Stimulated activated CD4-positive, alpha-beta T cell treated with anti-CD3 and anti-CD28 coated beads, Interleukin-12 subunit alpha, Interleukin-12 subunit beta, amount 100 ng/mL, for 48 hours (primary cell): ENCODE measurements at places on chromosomes 4 and X.

- DNase-seq = no peak
These were observed 142.3 kb downstream of the RCHY1 start for GRCh38 chr4:75371915-75372314.

GRCh38 chr4:107740950-107741701, 21.1 kb upstream of the PAPSS1 start:
- no peak for DNase-seq

- no peak for DNase-seq
These were observed 253.9 kb upstream of the PPARGC1A start for GRCh38 chr4:24143741-24144140.

- DNase-seq = no peak
These were observed 11.2 kb downstream of the PJA1 start for GRCh38 chrX:69154051-69154450.

GRCh38 chr4:108114503-108114902, 54.2 kb downstream of the LEF1 start:
- no peak for DNase-seq

GRCh38 chrX:21155916-21156315, 218.3 kb upstream of the CNKSR2 start:
- no peak for DNase-seq

DNA sequence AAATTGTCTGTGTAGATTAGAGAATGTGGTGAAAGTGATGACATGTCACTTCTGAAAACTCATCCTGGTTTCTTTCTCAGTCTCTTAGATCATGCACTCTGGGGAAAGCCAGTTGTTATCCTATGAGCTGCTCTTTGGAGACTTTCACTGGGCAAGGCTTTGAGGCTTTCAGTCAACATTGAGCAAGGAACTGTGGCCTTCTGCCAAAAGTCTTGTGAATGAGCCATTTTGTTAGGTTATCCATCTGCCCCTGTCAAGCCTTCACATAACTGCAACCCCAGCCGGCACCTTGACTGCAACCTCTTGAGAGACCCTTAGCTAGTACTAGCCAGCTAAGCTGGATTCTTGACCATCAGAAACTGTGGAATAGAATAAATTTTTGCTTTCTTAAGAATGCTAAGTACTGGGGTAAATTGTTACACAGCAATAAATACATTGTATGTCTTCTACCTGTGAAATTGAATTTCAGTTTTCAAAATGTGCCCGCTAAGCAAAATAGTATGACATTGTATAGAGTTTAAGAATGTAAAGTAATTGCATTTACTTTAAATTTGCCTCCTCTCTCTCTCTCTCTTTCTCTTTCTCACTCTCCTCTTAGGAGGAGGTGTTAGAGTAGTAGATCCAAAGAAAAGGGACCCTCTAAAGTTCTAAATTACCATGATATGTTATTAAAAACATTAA, 1273.0 kb downstream of the RAPGEF2 start:
- no peak for DNase-seq

DNA sequence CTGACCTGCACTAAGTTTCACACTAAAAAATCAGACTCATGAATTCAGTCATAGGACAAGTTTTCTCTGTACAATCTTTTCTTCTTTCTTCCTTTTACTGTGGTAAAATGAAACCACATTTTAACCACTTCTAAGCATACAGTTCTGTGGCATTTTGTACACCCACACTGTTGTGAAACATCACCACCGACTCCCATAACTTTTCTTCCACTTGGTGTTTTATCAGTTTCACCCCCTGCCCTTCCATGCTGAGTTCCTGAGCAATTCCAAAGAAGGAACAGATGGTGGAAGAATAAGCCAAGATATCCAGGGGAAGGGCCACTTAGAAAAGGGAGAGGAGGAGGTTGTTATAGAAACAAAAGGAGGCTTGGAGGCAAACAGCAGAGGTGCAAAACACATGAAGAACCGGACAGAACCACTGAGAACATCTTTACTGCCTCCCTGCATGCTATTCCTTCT, 22.6 kb downstream of the SLC25A4 start:
- DNase-seq = no peak

GRCh38 chr4:151031831-151032605, 16.9 kb upstream of the LRBA start:
- DNase-seq = no peak

DNA sequence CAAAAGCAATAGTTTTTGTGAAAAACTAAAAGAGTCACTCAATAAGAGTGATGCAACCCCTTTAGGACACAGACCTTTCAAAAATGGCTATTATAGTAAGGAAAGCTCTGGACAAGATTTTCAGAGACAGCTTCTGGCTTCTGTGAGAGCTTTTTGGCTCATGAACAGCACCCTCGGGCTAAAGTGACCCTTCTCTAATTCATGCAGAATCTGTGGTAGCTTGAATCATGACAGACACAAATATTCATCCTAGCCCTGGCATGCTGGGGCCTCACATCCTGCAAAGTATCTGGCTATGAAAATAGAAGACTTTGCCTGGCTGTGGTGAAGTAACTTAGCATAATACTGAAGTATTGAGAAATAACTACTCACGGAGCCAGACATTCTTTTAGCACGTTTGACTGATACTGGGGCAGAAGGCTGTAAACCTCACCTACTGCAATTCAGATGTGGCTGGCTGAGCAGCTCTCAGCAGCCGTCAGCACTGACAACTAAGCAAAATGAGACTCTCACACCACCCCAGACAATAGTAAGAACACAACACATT, 327.3 kb downstream of the MAPK10 start:
- DNase-seq = no peak

GRCh38 chrX:154505734-154506133, 10.3 kb downstream of the FAM3A start:
- DNase-seq = no peak

DNA sequence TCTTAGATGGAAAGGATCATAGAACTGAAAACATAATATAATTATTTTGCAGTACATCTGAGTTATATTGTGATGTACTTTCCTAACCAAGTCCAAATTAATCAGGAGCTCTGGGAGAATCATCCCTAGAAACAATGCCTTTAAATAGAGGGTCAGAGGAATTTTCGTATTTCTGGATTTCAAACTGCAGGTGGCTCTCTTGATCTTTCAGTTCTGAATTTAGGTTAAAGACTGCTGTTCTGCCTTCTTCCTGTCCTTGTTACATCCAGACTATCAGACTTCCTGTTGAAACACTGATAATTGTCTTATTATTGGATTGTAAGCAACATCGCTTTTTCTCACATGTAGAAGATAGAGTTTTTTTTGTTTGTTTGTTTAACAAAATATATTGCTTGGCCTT, 142.7 kb downstream of the RPA4 start:
- DNase-seq = no peak

- DNase-seq = no peak
These were observed 1.3 kb downstream of the G3BP2 start for GRCh38 chr4:75671802-75672421.

- DNase-seq = no peak
These were observed 14.6 kb downstream of the PLP1 start for GRCh38 chrX:103791228-103791627.

GRCh38 chr4:35836596-35836995, 407.7 kb downstream of the ARAP2 start:
- DNase-seq = no peak

DNA sequence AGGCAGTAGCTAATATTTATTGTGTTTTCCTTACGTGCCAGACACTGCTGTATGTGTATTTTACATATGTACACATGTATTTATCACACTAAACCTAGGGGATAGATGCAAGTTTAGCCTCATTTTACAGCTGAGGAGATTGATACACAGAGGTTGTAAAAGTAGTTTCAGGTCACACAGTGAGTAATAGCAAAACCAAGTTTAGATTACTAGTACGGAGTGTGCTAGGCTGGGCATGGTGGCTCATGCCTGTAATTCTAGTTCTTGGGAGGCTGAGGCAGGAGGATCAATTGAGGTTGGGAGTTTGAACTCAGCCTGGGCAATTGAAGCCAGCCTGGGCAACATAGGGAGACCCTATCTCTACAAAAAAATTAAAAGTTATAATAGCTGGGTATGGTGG, 701.1 kb upstream of the ATOH1 start:
- no peak for DNase-seq

- no peak for DNase-seq
These were observed 35.9 kb upstream of the CLCN4 start for GRCh38 chrX:10120828-10121227.

DNA sequence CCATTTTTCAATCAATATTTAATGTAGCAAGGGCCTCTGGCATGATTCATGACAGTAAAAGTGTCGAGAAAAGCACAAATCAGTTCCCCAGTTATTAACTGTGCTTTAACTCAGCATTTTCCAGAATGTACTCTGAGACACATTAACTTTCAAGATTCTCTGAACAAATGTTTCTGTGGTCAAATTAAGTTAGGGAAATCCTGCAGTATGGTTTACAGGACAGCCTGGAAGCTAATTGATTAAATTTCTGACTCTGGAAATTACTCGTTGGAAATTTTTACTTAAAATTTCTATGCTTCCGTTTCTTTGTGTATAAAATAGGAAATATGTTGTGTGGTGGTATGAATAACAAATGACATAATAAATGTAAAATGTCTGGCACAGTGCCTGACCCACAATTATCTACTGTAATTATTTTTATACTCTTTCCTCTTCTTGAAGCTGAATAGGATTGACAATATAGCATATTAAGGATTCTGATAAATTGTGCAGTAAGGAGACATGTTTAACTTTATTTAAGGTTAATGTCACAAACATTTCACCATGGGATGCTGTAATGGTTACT, 33.7 kb downstream of the STK32B start:
- no peak for DNase-seq

DNA sequence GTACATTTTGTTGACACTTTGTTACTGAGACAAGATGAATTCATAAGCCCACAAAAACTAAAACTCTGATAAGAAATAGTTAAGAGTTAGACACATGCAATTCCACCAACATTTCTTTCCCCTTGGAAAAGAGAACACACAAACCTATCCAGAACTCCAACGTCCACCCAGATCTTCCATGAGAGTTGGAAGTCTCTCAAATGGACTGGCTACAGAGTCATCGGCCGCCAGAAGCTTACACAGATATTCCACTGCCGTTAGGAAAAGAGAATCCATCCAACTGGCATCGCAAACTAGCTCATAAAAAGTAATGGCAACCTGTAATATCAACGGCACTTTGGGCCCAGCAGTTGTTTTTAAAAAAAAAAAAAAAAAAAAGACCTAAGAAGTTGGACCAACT, 114.7 kb downstream of the PRKX start:
- DNase-seq = no peak

- DNase-seq = no peak
These were observed 392.2 kb upstream of the ZFP42 start for GRCh38 chr4:187603093-187604025.

DNA sequence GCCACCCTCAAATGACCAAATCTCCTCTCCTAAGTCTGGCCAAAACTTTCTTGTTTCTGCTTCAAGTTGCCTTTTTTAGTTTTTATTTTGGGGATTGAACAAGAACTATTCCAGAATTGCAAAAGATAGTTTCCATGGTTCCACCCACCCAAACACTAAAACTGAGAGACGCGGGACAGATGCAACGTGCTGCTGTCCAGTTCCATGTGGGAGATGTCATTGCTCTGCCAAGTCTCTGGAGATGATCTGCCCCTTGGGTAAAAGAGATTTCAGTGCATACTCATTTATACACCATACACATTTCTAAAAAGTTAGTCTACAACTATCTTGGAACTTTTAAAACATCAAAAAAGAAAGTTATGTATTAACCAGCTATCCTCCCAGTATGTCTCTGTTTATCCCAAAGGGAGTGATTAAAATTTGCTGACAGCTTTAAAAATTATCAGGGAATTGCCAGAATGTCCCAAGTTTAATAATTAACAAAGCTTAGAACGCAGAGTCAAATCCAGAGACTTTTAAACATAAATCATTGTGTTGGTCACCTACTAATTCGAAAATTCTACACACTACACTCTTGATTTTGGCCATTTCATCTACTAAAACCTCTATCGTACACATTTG, 3.2 kb downstream of the MAOB start:
- no peak for DNase-seq

GRCh38 chr4:36285784-36286480, 4.5 kb downstream of the DTHD1 start:
- peak; percentile 53 for DNase-seq

GRCh38 chr4:122992057-122992456, 69.7 kb upstream of the NUDT6 start:
- DNase-seq = no peak

- DNase-seq = no peak
These were observed 41.3 kb downstream of the DOCK11 start for GRCh38 chrX:118536687-118537461.

DNA sequence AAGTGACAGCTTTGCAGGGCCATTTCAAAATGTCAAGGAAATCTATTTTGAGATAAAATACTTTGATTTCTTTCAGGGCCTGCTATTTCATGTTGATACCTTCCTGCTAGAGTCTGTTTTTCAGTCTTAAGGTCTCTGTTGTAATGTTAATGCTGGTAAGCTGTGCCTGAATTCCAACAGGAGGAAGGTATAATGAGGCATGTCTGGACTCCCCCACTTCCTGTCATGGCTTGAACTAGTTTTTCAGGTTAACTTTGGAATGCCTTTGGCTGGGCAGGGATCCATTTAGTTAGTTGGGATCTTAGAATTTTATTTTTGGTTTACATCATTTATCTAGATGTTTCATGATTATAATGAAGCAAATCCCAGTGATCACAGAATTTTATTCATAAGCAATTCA, 279.0 kb downstream of the CFAP47 start:
- DNase-seq = no peak

GRCh38 chr4:115883231-115883630, 769.8 kb upstream of the NDST4 start:
- no peak for DNase-seq

DNA sequence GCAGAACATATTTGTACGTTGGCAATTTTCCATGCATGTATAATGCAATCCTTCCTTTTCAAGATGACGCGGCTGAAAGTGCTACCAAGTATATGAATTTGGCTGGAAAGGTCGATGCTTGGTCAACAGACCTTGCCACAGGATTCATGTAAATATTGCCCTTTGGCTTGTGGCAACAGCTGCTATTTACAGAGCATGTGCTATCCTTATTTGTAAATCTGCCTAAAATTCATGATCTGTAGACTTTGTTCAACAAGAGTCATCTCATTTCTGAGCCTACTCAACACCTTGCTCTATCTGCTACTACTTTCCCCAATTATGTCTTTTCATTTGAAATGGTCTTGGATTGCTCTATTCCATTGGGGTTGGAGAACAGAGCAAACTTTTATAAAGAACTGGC, 1.9 kb upstream of the SMARCA1 start:
- DNase-seq = no peak

GRCh38 chr4:9691238-9692065, 90.0 kb upstream of the DRD5 start:
- peak; percentile 81 for DNase-seq

- no peak for DNase-seq
These were observed 350.9 kb downstream of the MID1IP1 start for GRCh38 chrX:39152106-39152649.

- no peak for DNase-seq
These were observed 164.8 kb downstream of the CHM start for GRCh38 chrX:85882601-85883000.

- DNase-seq = no peak
These were observed 159.2 kb downstream of the CPEB2 start for GRCh38 chr4:15161439-15161838.

- DNase-seq = no peak
These were observed 6.5 kb upstream of the SLITRK4 start for GRCh38 chrX:143642426-143642825.
